Activated CD4-positive, alpha-beta T cell treated with anti-CD3 and anti-CD28 coated beads, Interleukin-2, amount 10 ng/mL, durations not matched to agents 7 days and 5 days (primary cell): ENCODE measurements at places on chromosomes 6 and 20. TPM values are rescaled to one million over a fixed set of nuclear protein-coding genes. Genes with fewer than 3 reads are reported as not detected.

GRCh38 chr6:21384216-21384615 lies 209.3 kb upstream of the SOX4 start:
- no peak for DNase-seq
- no peaks in the 10 kb centered on the region for H3K36me3 ChIP-seq
- no peak overlapping the region for H3K27ac ChIP-seq
- H3K27me3 ChIP-seq: no peaks in the 10 kb centered on the region
- no peaks in the 10 kb centered on the region for H3K4me1 ChIP-seq

The BCAS1 gene
- not detected for total RNA-seq

- DNase-seq: no peak
- peaks cover 12% of the 10 kb centered on the region for H3K4me1 ChIP-seq
- no peak overlapping the region for H3K4me3 ChIP-seq
- no peak overlapping the region for H3K27ac ChIP-seq
- H3K27me3 ChIP-seq: peaks cover 39% of the 10 kb centered on the region
- H3K36me3 ChIP-seq: peaks cover 2% of the 10 kb centered on the region
Measured at GRCh38 chr20:44001667-44002596, 87.3 kb downstream of the TOX2 start.

GRCh38 chr6:7914991-7915789 lies 4.6 kb upstream of the TXNDC5 start:
- H3K27me3 ChIP-seq: peaks cover 2% of the 10 kb centered on the region
- DNase-seq: no peak
- no peak overlapping the region for H3K27ac ChIP-seq

The PRPH2 gene
- not detected for total RNA-seq

GRCh38 chr20:16488086-16488485 lies 85.2 kb downstream of the KIF16B start:
- no peaks in the 10 kb centered on the region for H3K27me3 ChIP-seq
- H3K4me3 ChIP-seq: no peak overlapping the region
- peaks cover 2% of the 10 kb centered on the region for H3K36me3 ChIP-seq
- H3K27ac ChIP-seq: no peak overlapping the region

- H3K4me3 ChIP-seq: no peak overlapping the region
- DNase-seq: no peak
- no peaks in the 10 kb centered on the region for H3K27me3 ChIP-seq
- no peaks in the 10 kb centered on the region for H3K36me3 ChIP-seq
- H3K4me1 ChIP-seq: no peaks in the 10 kb centered on the region
Measured at GRCh38 chr20:55761100-55761499, 244.2 kb downstream of the CBLN4 start.

GRCh38 chr6:144782634-144783033 lies 497.5 kb downstream of the UTRN start:
- peaks cover 28% of the 10 kb centered on the region for H3K36me3 ChIP-seq
- no peak overlapping the region for H3K27ac ChIP-seq
- H3K27me3 ChIP-seq: no peaks in the 10 kb centered on the region
- DNase-seq: no peak
- H3K4me1 ChIP-seq: no peaks in the 10 kb centered on the region
- H3K4me3 ChIP-seq: no peak overlapping the region

- no peak overlapping the region for H3K4me3 ChIP-seq
- H3K27ac ChIP-seq: no peak overlapping the region
Measured at GRCh38 chr6:99933129-99933528, 60.9 kb downstream of the MCHR2 start.

- DNase-seq: no peak
- no peaks in the 10 kb centered on the region for H3K4me1 ChIP-seq
- H3K4me3 ChIP-seq: no peak overlapping the region
Measured at GRCh38 chr6:121932076-121932991, 467.1 kb upstream of the HSF2 start.

The KHDC1L gene
- not detected for total RNA-seq

- H3K27ac ChIP-seq: peak overlapping the region; percentile 63
- DNase-seq: no peak
- no peak overlapping the region for H3K4me3 ChIP-seq
- peaks cover 77% of the 10 kb centered on the region for H3K4me1 ChIP-seq
- H3K36me3 ChIP-seq: peaks cover 26% of the 10 kb centered on the region
- H3K27me3 ChIP-seq: no peaks in the 10 kb centered on the region
Measured at GRCh38 chr6:137709424-137710236, 157.4 kb upstream of the TNFAIP3 start.

The BHLHE23 gene
- not detected for total RNA-seq

DNA sequence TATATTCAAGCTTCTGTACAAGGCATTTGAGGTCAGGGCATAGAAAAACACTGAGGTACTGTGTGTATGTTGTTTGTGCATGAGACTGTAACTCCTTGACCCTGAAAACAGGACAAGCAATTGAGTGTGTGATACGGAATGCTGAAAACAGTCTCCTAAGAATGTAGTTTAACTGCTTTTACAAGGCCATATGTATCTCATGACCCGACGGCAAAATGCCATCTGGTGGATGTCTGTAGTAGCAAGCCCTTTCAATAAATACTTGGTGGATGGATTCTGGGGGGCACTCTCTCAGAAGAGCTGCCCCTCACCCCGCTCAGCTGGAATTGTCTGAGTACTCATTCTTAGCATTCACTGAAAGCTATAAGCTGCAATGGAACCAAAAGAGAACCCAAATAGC lies 69.3 kb upstream of the EYS start:
- no peak overlapping the region for H3K27ac ChIP-seq
- H3K4me3 ChIP-seq: no peak overlapping the region
- no peaks in the 10 kb centered on the region for H3K36me3 ChIP-seq

DNA sequence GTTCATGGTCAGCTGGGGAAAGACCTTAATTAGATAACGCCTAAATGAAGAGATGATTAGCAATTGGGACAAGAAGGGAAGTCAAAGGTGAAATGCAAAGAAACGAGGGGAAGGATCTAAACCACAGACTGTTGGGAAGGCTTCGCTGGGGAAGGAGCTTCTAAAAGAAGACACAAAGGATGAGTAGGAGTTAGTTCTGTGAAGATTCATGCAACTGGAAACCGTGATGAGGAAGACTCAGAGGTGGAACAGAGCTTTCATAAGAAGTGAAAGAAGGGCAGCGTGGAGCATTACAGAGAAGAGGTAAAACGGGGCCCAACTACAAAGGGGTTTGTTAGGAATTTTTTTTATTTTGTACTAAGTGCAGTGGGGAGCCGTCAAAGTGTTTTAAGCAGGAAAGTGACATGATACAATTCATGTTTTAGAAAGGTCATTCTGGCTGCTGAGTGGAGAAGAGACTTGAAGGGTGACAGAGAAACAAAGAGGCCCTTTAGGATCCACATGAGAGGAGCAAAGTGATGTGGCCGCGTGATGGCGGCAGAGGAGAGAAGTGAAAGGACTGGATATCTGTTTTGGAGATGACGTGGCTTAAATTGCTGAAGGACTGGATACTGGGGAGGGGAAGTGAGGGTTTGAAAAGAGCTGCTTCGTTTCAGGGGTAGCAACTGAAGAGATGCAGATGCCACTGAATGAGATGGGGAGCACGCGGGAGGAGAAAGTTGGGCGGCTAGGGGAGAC lies 33.6 kb downstream of the TTI1 start:
- H3K27me3 ChIP-seq: no peaks in the 10 kb centered on the region
- H3K4me3 ChIP-seq: no peak overlapping the region
- H3K4me1 ChIP-seq: peaks cover 12% of the 10 kb centered on the region
- peaks cover 32% of the 10 kb centered on the region for H3K36me3 ChIP-seq
- no peak for DNase-seq

DNA sequence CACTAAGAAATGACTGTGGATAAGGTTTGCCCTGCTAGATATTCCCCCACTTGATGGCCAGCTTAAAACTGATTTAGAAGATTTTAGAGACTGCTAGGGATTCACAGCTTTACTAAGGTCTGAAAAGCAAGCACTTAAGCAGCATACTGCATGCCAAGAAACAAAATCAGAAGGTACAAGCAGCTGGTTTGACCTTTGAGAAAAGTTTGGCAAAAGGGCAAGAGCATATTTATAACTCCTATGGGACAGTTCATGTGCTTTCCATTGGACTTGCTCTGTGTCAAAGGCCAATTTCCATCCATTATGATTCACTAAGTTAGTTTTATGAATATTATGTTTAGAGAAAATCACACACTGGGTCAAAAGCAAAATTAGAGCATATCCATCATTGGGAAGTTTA lies 402.8 kb downstream of the PKHD1 start:
- H3K27ac ChIP-seq: no peak overlapping the region
- H3K4me1 ChIP-seq: no peaks in the 10 kb centered on the region
- H3K4me3 ChIP-seq: no peak overlapping the region
- no peak for DNase-seq
- H3K36me3 ChIP-seq: no peaks in the 10 kb centered on the region

The HS3ST5 gene
- not detected for total RNA-seq
